ENCODE measurements at places on chromosomes 4 and X.

DNA sequence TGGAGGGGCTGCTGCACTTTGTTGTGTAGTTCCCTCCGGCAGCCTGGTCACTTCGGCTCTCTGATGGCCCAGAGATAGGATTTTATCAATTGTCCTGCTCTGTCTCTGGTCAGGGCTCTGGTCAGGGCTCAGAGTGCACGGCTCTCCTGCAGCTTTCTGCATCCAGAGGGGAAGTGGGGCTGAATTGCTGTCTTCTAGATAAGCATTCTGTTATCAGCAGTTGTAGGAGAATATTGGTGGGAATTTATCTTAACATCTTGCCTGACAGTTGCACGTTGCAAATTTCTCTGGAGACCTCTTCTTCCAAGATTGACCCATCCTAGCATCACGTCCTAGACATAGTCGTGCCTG lies 62.8 kb downstream of the FAM193A start:
- no peak for DNase-seq

DNA sequence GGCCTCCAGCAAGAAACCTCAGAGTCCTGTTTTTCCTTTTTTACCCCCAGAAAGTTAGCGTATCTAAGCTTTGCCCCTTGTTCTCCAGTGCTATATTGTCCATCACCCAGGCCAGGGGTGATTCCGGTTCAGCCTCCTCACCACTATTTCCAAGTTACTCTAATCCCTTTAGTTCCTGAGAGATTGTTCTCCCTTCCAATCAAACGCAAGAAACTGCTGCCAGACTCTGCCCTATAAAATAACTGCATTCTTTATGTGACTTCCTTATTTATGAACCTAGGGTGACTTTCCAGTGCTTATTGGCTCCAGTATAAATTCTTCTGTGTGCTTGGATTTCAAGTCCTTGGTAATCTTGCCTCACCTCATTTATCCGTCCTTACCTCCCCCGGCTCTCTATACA lies 65.7 kb downstream of the CLCN5 start:
- DNase-seq = no peak

DNA sequence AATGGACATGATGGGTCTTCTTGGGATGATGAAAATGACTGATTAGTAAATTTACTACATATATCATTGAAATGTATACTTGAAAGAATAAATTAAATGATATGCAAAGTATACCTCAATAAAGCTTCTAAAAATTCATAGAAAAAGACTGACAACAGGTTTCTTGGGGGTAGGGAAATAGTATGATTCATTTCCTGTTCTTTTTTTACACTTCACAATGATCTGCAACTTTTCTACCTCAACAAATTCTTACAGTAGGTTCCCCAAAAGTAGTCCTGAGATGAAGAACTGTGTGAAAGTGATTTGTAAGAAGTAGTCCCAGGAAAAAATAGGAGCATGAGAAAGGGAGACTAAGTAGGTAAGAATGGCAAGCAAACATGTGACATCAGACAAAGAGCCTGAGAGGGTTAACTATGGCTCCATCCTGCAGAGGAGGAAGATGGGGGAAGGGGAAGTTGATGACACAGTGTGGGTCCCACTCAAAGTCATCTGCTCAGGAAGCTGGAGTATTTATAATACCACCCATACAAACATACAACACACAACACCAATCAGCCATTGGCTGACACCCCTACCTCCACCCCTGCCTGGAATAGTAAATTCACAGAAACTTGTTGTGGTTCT lies 73.9 kb downstream of the ARHGAP6 start:
- DNase-seq = no peak

DNA sequence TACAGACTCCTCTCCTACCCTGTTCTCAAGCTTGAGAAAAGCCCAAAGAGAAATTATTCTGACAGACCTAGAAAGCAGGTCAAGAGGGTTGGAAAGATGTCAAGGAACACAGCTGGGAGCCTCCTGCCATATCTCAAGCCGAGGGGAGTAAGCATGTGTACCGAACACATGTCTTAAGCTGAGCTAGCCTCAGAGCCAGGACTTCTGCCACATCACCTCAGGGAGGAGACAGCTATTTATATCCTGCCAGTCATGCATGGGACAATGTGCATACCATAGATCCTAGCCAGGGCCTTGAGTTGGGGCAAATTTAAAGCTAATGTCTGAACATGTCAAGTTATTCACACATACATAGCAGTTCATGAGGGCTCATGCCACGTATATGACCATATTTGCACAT lies 11.8 kb downstream of the TMEM31 start:
- no peak for DNase-seq

DNA sequence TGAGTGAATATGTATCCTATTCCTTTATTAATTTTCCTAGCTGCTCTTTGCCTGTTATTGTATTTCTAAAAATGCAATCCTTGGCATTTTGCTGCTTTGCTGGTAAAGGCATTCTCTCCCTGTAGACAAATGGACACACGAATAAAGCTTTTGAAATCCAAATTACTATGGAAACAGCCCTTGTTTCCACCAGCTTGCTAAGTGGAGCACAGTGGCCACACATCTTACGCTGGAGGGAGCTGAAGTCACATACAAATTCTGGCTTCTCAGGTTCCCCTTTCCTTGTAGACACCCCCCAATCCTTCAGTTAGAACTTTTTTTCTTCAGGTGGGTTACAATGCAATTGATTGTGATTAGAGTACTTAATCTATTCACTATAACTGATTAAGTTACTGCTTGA lies 66.2 kb downstream of the AGA start:
- DNase-seq = no peak
